ENCODE measurements at places on chromosomes 7 and 10. TPM values are rescaled to one million over a fixed set of nuclear protein-coding genes. Genes with fewer than 3 reads are reported as not detected.

IQUB gene
- 0.85 TPM for total RNA-seq

CNNM1 gene
- 0.79 TPM for total RNA-seq

CALN1 gene
- total RNA-seq, result not detected

CREB5 gene
- total RNA-seq, result 20.8 TPM

CRHR2 gene
- 0.22 TPM for total RNA-seq

AEBP1 gene
- total RNA-seq, result 193 TPM

FAM25C gene
- total RNA-seq, result not detected

SCART1 gene
- 0.24 TPM for total RNA-seq

GRCh38 chr7:867406-868188 is 8.8 kb upstream of the GET4 start:
- H3K27ac ChIP-seq, result peak overlapping the region; percentile 94
- H3K27me3 ChIP-seq, result no peaks in the 10 kb centered on the region
- DNase-seq, result peak; percentile 69
- H3K4me3 ChIP-seq, result no peak overlapping the region
- H3K4me1 ChIP-seq, result no peaks in the 10 kb centered on the region
- H3K36me3 ChIP-seq, result peaks cover 54% of the 10 kb centered on the region

- H3K36me3 ChIP-seq, result peaks cover 24% of the 10 kb centered on the region
- no peaks in the 10 kb centered on the region for H3K4me1 ChIP-seq
- H3K27ac ChIP-seq, result no peak overlapping the region
- no peak overlapping the region for H3K4me3 ChIP-seq
- DNase-seq, result no peak
Measured at GRCh38 chr7:134804854-134805253, 25.4 kb downstream of the CALD1 start.

DNA sequence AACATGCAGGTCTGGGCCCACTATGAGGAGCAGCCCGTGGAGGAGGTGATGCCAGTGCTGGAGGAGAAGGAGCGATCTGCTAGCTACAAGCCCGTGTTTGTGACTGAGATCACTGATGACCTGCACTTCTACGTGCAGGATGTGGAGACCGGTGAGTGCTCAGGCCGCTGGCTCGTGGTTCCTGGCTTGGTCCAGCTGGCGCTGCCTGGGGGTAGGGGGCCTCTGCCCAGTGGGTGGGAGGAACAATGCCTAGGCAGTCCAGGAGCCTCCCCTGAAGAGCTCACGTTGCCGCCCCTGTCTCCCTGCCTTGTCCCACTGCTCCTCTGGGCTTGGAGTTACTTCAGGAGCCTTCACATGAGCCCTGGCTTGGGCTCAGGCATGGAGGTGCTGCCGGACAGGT is 50.1 kb upstream of the LRRC4 start:
- no peak for DNase-seq
- no peak overlapping the region for H3K4me3 ChIP-seq
- H3K27ac ChIP-seq, result no peak overlapping the region
- peaks cover 25% of the 10 kb centered on the region for H3K36me3 ChIP-seq
- H3K4me1 ChIP-seq, result peaks cover 29% of the 10 kb centered on the region

GRCh38 chr7:111027396-111027795 is 63.5 kb upstream of the LRRN3 start:
- H3K27me3 ChIP-seq, result no peaks in the 10 kb centered on the region
- no peak overlapping the region for H3K4me3 ChIP-seq
- peaks cover 13% of the 10 kb centered on the region for H3K4me1 ChIP-seq
- DNase-seq, result no peak
- no peak overlapping the region for H3K27ac ChIP-seq

DNA sequence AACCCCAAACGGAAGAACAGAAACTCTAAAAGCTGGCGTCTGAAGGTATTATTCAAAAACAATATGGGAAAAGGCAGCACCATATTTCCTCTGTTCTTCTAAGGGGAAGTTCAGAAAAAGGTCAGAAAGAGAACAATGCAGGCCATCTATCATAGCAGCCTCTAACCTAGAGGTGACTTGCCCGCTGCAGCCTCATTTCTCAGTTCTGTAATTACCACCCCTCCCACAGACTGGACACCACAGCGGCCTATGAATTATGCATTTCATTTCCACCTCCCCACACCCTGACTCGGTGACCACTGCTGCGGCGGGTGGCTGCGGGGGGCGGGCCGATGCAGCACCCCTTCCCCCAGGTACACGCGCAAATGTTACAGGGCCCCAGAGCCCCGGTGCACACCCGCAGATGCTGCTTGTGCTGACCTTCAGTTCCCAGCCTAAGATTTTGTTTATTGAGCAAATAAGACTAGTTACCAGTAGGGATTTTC is 125.5 kb downstream of the CLEC2L start:
- H3K4me3 ChIP-seq, result no peak overlapping the region

DNA sequence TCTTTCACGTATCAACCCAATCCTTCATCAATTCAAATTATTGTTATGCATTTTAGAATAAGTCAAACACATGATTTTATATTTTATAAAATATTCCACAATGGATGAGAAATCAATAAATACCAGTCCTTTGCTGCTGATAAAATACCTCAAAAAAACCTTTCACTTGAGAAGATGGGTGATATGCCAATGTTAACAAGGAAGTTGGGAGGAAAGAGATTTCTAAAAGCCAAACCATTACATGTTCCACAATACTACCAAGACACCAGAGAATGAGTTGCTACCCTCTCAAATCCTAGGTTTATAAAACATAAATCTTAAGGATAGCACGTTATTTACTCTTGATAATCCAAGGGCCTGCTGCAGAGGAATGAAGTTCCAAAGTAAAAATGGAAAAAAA is 14.4 kb downstream of the RNF133 start:
- H3K36me3 ChIP-seq, result no peaks in the 10 kb centered on the region
- no peak for DNase-seq
- no peak overlapping the region for H3K4me3 ChIP-seq
- no peaks in the 10 kb centered on the region for H3K4me1 ChIP-seq

- no peak overlapping the region for H3K4me3 ChIP-seq
- no peaks in the 10 kb centered on the region for H3K4me1 ChIP-seq
- no peaks in the 10 kb centered on the region for H3K36me3 ChIP-seq
- H3K27ac ChIP-seq, result no peak overlapping the region
- no peak for DNase-seq
Measured at GRCh38 chr10:90602862-90603610, 254.8 kb downstream of the HTR7 start.

- no peaks in the 10 kb centered on the region for H3K36me3 ChIP-seq
- peak; percentile 44 for DNase-seq
- no peaks in the 10 kb centered on the region for H3K4me1 ChIP-seq
- no peaks in the 10 kb centered on the region for H3K27me3 ChIP-seq
- H3K27ac ChIP-seq, result no peak overlapping the region
Measured at GRCh38 chr10:70596110-70596798, 6.3 kb downstream of the PRF1 start.

DNA sequence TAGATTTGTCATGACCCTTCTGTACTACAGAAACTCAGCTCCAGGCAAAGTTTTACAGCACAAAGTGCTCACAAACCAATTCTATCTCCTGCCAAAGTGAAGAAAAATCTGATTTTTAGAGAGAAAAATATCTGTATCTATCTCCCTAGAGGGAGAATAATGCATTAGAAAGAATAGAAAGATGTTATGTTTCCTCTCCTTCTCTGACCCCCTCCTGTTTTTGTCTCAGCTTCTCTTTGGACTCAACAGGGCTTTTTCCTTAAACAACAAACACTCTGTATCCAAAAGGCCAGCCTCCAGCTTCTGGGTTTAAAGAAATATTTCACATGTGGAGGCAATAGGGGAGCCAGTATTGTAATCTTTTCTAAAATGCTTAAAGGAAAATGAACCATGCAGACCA is 627.4 kb downstream of the REEP3 start:
- no peak overlapping the region for H3K27ac ChIP-seq
- no peaks in the 10 kb centered on the region for H3K27me3 ChIP-seq
- H3K4me3 ChIP-seq, result no peak overlapping the region
- no peaks in the 10 kb centered on the region for H3K4me1 ChIP-seq

GRCh38 chr7:76358011-76358480 is 745 bp downstream of the YWHAG start:
- peaks cover 53% of the 10 kb centered on the region for H3K4me1 ChIP-seq
- peak; percentile 69 for DNase-seq
- peak overlapping the region; percentile 97 for H3K4me3 ChIP-seq
- H3K27ac ChIP-seq, result peak overlapping the region; percentile 100

DNA sequence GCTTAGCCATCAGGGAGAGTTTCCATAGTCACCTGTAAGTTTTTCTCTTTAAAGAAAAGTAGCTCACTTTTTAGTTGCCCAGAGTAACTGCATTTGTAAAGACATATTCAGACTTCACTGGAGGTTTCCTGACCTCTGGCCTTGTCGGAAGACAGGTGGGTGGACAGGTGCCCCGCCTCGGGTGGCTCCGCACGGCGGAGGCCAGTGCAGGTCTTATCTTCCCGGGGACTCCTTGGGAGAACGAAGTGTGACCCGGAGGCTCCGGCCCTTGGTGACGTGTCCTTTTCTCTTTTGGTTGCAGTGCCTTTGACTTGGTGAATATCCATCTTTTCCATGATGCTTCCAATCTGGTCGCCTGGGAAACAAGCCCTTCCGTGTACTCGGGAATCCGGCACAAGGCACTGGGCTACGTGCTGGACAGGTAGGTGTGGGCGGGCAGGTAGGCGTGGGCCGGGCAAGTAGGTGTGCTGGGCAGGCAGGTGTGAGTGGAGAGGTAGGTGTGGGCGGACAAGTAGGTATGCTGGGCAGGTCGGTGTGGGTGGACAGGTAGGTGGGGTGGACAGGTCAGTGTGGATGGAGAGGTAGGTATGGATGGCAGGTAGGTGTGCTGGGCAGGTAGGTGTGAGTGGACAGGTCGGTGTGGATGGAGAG is 75.8 kb downstream of the NKX6-2 start:
- H3K4me1 ChIP-seq, result no peaks in the 10 kb centered on the region
- no peaks in the 10 kb centered on the region for H3K27me3 ChIP-seq
- no peak overlapping the region for H3K27ac ChIP-seq
